ENCODE measurements at places on chromosomes 3 and 15.
A peak's percentile ranks its signal among the peaks of the same experiment; 100 is the strongest.

- DNase-seq: no peak
Observed at GRCh38 chr3:132622148-132622547, 25.1 kb downstream of the ACKR4 start.

DNA sequence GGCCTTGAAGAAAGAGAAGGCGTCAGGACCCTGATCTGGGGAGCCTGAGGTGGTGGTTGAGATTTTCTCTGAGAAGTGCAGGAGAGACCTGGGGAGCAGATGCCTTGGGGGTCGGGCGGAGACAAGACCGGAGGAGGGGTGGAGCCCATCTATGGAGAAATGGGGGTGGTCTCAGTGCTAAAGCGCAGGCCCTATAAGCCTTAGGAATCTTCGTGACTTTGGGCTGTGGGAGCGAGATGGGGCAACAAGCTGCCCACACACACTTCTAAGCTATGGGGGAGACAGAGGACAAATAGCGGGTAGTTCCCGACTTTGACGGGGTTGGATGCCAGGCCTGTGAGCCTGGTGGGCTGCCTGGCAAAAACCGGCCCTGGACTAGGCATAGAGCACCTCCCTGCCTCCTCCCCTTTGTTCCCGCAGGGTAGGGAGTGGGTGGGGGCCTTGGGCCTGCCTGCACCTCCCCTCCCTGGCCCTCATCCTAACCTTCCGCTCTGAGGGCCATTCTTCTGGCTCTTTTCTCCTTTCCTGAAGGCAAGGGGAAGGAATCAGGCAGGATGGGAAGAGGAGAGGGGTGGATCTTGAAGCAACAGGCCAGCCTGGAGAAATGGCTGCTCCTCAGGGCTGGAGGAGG, 880 bp downstream of the NISCH start:
- DNase-seq: no peak

DNA sequence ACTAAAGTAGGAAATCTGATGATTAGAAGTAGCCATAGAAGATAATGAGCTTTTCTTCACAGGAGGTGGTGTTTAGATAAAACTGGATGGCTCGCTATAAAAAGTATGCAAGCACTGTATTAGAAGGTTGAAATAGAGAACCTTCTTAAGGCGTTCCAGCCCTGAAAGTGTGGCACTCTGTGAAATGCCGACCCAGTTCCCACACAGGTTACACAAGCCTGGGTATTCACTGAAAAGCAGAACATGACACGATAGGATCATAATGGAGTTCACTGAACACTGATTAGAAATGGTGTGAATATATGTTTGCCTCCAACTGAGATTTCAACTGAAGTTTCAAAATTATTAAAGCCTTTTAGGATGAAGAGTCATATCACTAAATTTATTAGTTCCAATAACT, 15.0 kb upstream of the LRRC34 start:
- no peak for DNase-seq

DNA sequence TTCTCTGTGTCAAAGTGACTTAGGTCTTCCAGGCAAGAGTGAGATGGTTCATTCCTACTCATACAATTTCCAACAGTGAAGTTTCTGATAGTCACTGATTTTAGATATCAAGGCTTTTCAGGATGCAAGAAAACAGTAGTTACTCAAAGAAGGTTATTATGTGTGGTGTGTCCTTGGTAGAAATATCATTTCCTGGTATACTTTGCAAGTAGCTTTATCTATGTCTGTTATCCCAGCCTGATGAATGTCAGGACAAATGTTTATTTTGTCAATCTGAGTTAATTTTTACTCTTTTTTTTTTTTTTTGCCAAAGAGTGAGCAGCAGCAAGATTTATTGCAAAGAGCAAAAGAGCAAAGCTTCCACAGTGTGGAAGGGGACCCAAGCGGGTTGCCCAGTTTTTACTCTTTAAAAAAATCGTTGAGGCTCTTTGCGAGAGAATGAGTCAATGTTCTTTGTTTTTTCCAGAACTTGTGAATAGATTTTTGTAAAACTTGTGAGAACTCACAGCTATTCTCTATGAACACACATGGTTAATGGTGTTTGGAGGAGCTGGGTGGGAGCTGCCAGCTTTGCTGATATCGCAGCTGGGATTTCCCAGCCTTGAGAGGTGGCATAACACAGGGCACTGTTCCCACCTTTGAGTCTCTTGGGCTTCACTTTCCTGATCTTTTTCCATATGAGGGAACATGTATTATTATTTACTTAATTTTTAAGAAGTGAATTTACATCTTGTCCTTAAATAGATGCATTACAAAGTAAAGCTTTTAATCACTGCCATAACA, 51.9 kb downstream of the SV2B start:
- DNase-seq: no peak

- no peak for DNase-seq
Observed at GRCh38 chr3:88259045-88259444, 109.3 kb downstream of the C3orf38 start.

DNA sequence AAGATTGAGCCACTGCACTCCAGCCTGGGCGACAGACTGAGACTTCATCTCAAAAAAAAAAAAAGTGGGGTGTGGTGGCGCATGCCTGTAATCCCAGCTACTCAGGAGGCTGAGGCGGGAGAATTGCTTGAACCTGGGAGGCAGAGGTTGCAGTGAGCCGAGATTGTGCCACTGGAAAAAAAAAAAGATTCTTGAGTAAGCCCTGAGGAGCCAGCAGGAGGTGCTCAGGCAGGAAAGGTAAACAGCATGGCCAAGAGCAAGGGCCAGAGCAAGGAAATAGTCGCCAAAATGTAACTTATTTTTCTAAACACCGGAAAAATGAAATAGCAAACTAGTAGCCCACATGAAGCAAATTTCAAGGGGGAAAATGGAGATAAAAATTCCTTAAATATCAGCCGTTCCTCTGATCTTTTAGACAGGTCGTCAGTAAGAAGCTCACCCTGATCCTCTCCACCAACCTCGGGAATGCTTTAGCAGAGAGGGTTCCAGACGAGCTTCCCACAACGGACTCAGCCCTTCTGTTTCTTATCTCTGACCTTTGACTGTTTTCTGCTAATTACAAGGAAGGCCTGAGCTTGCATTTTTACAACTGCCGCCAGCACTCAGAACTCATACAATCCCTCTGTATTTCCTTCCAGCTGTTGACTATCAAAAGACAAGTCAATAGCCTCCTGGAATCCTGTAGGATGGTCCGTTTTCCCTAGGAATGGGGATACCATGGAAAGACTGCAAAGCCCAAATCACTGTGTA, 45.0 kb upstream of the AKAP13 start:
- no peak for DNase-seq

DNA sequence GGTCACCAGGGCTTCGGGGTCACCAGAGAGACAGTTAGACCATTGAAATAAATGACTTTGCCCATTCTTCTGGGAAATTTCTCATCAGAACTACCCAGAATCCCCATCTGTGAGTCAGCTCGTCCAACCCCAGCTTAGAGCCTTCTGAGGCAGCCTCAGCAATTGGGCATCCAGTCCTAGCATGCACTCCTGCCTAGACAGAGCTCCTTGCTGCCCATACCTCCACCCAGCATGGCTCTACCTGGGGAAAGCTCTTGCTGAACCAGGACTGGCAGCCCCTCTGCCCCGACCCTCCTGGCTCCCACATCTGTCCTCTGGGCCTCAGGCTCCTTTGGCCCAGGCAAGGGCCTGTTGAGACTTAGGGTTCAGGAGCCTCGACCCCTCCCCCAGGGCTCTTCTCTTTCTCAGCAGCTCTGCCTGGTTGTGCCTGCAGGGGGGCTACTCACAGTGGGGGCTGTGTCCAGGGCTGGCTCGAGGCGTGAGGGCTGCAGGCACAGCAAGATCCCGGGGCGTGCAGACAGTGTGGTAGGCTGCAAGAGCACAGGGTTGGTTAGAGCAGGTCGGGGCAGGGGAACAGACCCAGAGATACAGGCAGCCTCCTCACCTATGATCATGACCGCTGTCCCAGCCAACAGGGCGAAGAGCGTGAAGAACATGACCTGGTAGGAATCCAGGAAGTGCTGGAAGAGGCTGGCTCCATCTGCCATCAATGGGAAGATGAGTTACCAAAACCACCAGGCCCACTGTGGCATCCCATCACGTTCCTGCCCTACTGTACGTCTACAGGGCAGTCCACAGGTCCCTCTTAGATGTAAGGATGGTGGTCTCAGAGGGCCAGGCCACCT, 101.3 kb downstream of the NUP210 start:
- DNase-seq: no peak

- peak; percentile 9 for DNase-seq
Observed at GRCh38 chr3:8416965-8417364, 84.7 kb upstream of the LMCD1 start.

DNA sequence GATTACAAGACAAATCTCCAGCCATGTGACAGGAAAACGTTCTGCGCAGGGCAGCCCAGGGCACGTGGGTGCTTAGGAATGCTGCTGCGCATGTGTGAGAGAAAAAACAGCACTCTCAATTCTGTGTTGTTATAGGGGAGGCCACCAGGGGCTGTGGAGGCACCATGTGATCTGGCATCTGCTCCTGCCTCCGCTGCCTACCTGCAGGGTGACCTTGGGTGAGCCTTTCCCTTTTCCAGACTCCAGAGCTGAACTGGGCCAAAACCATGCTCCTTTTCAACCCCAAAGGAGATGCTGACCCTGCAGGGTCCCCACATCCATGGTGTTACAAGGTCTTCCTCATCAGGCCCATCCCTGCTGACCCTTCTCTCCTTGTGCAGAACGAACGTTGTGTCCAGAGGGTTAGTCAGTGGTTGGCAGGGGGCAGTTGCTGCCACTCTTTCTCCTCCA, 81.5 kb upstream of the RASGRF1 start:
- DNase-seq: no peak

DNA sequence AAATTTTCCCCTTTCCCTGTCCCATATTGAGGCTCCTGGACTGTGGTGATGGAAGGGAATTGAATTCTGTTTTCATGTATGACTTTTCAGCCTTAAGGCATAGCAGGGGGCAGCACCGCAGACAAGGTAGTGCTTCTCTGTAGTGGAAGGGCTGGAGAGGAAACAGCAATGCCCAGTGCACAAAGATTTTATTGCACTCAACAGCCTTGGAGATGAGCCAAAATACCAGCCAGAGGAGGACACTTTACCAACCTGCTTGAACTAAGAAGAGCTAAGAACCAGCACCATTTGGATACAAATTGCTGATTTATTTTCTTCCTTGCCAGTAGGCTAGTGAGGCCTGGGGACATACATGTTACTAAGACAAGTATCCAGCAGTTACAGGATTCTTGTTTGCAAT, 98.7 kb downstream of the KCNMB2 start:
- DNase-seq: no peak

- no peak for DNase-seq
Observed at GRCh38 chr3:152428577-152428976, 159.8 kb downstream of the MBNL1 start.

DNA sequence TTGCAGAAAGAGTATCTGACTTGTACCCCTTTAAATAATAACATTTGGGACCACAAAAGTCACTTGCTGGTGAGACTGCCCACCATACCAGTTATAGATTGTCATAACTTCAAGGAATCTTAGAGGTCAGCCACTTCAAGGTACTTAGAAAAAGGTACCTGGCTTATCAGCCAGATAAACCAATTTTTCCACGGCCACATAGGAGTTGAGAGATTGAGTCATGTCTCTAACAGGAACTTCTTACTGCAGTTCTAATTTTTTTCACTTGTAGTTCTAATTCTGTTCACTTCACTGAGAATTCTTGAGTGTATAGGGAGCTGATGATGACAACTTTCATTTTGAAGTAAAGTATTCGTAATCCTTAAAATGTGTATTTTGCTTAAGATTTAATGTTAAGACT, 317.1 kb upstream of the CBLB start:
- no peak for DNase-seq

- DNase-seq: no peak
Observed at GRCh38 chr3:79953591-79954101, 185.8 kb upstream of the ROBO1 start.

DNA sequence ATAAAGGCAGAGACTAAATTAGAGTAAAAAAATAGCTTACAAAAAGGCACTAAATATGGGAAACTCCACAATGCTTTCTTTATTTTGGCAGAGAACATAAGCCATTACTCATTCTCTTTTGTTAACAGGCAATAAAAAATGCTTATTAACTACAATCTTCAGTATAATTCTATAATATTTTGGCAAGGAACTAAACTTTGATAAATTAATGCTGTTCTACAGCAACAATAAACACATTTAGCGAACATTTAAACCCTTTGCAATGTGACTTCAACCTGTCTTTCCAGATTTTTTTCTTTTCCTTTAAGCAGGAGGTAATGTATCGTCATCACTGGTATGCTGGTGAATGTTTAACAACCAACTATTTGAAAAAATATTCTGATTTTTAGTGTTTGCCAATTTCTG, 42.2 kb upstream of the POU1F1 start:
- DNase-seq: no peak

DNA sequence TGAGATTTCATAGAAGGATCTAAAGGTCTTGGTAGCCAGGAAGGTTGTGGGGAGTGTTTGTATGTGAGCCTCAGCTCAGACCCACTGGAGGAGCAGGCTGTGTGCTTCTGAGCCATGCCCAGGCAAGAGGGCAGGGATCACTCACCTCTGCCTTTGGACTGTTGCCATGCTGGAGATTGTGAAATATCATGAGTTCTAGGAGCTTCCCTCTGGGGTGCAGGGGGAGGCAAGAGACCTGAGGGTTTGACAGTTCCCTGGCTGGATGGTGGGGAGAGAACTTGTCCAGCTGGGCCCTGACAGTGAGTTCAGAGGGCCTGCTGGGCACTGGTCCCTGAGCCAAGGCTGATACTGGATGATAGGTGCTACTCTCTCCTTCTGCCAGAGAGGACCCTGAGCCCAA, 6.0 kb downstream of the SLC6A1 start:
- DNase-seq: no peak

- no peak for DNase-seq
Observed at GRCh38 chr3:64344721-64345207, 119.5 kb upstream of the PRICKLE2 start.

- DNase-seq: no peak
Observed at GRCh38 chr3:64262574-64263114, 37.4 kb upstream of the PRICKLE2 start.

DNA sequence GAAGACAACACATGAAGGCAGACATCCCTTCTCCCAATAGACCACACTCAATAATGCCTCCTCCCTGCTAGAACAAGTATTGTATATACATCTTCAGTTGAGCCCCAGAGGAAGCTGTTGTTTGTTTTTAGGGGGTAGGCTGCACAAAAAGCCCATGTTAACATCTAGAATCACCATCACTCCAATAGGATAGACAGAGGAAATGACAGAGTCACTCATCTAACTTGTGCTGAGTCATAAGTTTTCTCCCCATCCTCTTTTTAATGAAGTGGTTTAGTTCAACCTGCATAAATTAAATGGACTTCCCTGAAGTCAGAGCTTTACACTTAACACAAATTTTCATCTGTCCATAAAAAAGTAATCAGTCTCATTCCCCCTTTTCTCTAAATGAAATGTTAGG, 122.9 kb upstream of the SPATA12 start:
- no peak for DNase-seq
